ENCODE measurements at places on chromosomes 5 and 9.

- no peak for DNase-seq
These were observed 85.3 kb downstream of the GNAQ start for GRCh38 chr9:77946296-77946695.

- no peak for DNase-seq
These were observed 8.6 kb upstream of the PRRX2 start for GRCh38 chr9:129656795-129657390.

- no peak for DNase-seq
These were observed 96.8 kb upstream of the ADAMTS16 start for GRCh38 chr5:5043346-5043745.

GRCh38 chr5:39203951-39204350, 15.4 kb downstream of the FYB1 start:
- DNase-seq = no peak

- no peak for DNase-seq
These were observed 33.3 kb downstream of the IPPK start for GRCh38 chr9:92636627-92637026.

- DNase-seq = no peak
These were observed 74.7 kb upstream of the COL5A1 start for GRCh38 chr9:134566936-134567335.

GRCh38 chr5:143405063-143405848, 1.8 kb upstream of the NR3C1 start:
- DNase-seq = peak; percentile 85

DNA sequence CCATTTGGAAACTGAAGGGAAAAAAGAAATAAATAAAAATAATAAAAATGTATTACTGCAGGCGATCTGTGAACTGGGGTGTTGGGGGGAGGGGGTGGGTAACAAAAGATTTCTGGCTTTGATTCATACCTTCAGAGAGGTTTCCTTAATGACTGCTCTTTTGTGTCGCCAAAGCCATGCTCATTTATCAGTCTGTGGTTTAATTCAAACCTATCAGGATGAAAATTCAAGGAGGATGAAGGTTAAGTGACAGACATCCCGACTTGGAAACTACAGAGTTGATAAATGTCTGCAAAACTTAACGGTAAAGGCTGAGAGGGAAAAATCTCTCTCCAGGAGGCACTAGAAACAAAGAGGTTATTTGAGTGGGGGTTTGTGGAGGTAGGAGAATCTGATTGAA, 278.2 kb downstream of the PSAT1 start:
- DNase-seq = no peak

DNA sequence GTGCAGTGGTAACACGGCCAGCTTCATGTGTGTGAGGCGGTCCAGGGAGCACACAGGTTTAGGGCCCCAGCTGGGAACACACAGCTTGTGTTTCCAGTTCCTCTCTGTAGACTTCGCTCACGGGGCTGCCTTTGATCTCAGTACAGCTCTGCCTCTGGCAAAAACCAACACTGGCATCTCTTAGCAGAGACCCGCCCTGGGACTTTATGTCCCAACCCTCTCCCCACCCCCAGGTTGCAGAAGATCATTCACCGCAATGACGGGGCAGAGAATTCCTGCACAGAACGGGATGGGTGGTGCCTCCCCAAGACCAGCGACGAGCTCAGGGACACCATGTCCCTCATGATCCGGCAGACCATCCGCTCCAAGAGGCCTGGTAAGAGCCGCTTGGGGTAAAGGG, 5.2 kb upstream of the CEL start:
- no peak for DNase-seq

DNA sequence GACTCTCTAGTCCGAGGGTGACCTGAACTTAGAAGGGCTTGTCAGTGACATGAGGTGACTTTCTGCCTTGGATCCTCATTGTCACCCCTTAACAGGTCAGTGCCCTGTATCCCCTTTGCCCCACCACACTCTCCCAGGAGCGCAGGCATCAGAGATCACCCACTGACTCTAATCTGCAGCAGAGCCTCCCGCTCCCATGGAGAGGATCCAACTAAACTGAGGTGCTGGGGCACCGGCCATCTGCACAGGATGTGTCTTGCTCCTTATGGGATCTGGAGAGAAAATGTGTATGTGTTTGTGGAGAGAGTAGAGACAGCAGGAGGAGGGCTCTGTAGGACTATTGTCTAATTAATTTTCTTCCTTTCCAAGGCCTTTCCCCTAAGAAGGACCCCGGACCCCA, 213.7 kb downstream of the ROR2 start:
- DNase-seq = no peak

GRCh38 chr9:131020862-131021261, 11.9 kb downstream of the LAMC3 start:
- no peak for DNase-seq

GRCh38 chr5:157509587-157509986, 49.6 kb downstream of the NIPAL4 start:
- no peak for DNase-seq

DNA sequence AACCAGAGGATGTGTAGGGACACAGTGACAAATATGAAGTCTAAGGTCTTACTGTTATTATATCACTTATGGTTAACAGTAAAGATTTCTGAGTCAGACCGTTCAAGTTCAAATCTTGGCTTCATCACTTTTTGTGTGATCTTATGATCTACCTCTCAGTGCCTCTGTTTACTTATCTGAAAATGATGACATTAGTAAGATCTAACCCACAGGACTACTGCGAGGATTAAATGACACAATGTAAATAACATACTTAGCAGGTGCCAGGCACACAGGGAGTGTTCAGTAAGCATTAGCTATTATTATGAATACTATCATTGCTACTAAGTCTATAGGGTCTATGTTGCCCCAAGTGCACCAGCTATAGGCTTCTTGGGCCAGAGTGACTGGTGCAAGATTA, 2.0 kb downstream of the IRF1 start:
- no peak for DNase-seq

GRCh38 chr5:128121651-128122050, 38.1 kb downstream of the SLC12A2 start:
- no peak for DNase-seq

DNA sequence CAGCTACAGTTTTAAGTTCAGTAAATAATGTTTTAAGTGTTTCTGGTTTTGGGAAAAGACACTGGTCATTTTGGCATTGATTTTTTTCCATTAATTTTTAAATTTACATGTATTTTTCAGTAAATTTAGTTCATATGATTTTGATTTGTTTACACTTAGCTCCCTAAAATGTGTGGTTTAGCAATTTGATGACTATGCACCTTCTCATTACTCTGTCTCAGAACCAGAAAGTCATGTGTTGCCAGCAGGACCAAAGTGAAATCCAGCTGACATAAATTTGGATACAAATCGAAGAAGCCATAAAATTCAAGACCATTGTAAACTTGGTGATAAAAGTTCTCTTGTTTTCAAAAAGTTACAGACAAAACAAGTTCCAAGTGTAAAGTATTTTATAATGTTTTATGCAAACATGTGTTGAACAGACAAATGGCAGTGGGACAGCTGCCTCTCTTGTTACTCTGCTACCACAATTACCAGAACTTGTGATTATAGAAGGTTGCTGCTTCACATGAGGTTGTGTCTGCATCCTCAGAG, 354.8 kb downstream of the NR2F1-AS1 start:
- DNase-seq = no peak

DNA sequence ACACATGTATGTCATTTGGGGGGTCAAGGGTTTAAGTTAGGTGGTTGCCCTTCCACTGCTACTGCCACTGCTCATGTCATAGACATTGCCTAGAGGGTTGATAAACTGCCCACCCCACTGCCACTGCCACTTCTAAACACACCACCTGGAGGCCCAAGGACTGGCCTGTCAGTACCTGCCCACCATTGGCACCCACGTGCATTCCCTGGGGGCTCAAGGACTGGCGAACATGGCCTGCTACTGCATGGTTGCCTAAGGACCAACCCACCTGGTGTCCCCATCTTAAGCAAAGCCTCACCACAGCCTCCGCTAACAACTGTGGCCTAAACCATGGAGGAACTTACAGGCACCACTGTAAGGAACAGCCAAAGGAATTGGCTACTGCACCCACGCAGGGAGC, 185.6 kb upstream of the TLX3 start:
- no peak for DNase-seq

GRCh38 chr9:81687521-81688261, 1.7 kb downstream of the TLE1 start:
- DNase-seq = peak; percentile 61

Measured in uterus (tissue), 4 donors.